Cortex of kidney (tissue), 1 donor: ENCODE measurements at places on chromosomes 7 and 10.

- no peak for DNase-seq
These were observed 53.8 kb downstream of the KCTD7 start for GRCh38 chr7:66682350-66683093.

DNA sequence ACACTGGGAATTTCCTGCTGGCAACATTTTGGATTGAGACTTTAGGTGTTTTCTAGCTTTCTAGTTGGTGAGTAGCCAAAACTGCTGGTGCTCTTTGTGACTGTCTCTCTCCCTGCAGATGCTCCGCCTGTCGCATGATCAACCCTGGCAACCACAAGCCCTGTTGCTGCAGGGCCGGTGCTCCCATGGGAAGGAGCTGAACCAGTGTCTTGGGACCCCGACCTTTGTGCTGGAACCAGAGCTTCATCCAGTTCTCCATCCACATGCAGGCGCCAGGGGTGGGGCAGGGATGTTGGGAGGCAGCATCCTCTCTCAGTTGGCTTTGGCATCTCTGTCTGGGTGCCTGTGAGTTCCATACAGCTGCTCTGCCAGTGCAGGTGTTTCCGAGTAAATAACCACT is 306.2 kb upstream of the MKI67 start:
- no peak for DNase-seq

- no peak for DNase-seq
These were observed 400.5 kb downstream of the IPMK start for GRCh38 chr10:57867241-57867640.

GRCh38 chr10:71598621-71599055 is 120.9 kb downstream of the C10orf105 start:
- no peak for DNase-seq

DNA sequence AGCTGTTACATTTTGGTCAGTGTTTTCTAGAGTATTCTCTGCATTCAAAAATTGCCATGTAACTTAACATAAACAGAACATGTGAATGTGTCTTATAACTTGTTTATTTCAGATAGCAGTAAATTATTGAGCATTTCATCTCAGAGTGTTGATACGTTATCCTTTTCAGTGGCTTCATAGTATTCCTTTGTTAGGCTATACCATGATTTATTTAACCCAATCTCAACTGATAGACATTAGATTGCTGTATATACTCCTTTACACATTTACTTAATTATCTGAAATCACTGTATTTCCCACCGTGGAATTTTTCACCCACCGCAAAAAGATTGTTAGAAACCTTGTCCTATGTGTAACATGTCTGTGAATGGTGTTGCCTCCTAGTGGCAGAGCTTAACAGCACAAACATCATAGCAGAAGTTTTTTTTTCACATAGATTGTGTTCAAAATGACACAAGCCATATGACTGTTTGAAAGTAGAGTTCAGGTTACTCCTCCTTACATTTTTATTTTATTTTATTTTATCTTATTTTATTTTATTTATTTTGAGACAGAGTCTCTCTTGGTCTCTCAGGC is 21.4 kb downstream of the SLF2 start:
- no peak for DNase-seq

DNA sequence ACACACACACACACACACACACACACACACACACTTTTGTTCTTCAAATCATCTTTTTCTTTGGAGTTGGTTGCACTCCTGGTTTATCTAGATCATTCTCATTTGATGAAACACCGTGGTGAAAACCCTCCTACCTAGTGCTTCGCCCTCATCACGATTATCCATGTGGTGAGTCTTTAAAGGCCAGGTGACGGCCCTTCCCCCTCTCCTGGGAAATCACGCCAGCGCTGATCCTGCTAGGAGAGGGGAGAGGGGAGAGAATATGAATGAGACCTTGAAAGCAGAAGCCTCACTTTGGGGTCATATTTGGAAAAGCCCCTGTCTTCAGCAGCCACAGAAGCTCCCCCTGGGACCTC is 103.9 kb upstream of the LRRC4 start:
- DNase-seq, result no peak
